Ovary (tissue), 10 donors: ENCODE measurements at places on chromosomes 1 and 21.

DNA sequence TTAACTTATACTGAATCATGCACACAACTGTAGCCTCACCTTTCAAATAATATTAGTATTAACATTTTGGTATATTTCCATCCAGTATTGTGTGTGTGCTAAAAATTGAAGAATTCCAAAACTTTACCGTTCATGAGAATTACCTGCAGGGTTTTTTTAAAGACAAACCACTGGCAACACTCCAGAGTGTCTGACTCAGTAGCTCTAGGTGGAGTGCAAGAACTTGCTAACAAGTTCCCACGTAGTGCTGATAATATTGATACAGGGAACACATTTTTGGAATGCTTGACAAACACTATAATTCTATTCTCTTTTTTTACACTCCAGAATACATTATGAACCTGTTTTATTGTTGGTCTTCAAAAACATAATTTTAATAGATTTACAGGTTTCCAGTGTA is 27.7 kb upstream of the SLC5A9 start:
- H3K4me3 ChIP-seq = no peak overlapping the region
- H3K36me3 ChIP-seq = no peaks in the 10 kb centered on the region
- H3K4me1 ChIP-seq = no peaks in the 10 kb centered on the region
- no peaks in the 10 kb centered on the region for H3K27me3 ChIP-seq

- DNase-seq = no peak
- H3K27ac ChIP-seq = no peak overlapping the region
- no peaks in the 10 kb centered on the region for H3K4me1 ChIP-seq
- H3K4me3 ChIP-seq = no peak overlapping the region
Measured at GRCh38 chr1:169186106-169186505, 79.6 kb downstream of the ATP1B1 start.

- no peak overlapping the region for H3K4me3 ChIP-seq
- peaks cover 3% of the 10 kb centered on the region for H3K4me1 ChIP-seq
- H3K36me3 ChIP-seq = no peaks in the 10 kb centered on the region
- no peaks in the 10 kb centered on the region for H3K27me3 ChIP-seq
- H3K27ac ChIP-seq = no peak overlapping the region
Measured at GRCh38 chr1:178048426-178048825, 45.5 kb upstream of the RASAL2 start.

GRCh38 chr1:239717097-239717917 is 330.9 kb downstream of the CHRM3 start:
- no peaks in the 10 kb centered on the region for H3K36me3 ChIP-seq
- H3K4me3 ChIP-seq = no peak overlapping the region
- no peak overlapping the region for H3K27ac ChIP-seq
- no peak for DNase-seq
- H3K27me3 ChIP-seq = no peaks in the 10 kb centered on the region
- H3K4me1 ChIP-seq = no peaks in the 10 kb centered on the region

DNA sequence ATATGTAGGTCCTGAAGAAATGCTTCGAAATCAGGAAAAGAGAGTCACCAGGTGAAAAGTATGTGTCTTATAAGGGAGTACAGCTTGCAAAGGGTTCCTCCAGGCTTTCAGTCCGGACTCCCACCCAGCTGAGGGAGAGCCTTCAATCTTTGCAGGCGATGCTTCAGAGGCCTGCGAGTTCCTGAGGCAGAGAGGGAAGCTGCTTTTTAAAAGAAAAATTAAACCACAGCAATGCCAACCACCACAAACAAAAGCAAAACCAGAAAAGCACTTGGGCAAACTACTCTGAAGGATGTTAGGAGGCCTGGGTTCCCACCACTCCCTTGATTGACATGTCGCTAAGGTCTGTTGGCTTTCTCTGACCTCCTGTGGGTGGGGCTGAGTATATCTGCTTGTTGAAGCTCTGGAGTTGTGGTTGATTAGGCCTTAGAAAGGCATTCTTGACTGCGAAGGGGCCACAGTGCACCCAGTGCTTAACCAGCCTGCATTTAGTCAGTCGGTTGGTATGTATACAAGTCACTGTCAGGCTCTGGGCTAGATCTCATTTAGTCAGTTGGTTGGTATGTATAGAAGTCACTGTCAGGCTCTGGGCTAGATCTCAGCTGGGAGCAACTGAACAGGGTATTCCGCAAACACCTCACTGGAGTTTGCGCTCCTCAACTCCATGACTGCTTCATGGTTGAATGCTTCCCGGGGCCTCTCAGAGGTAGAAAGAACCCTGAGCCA is 1.2 kb downstream of the NIPAL3 start:
- no peak overlapping the region for H3K27ac ChIP-seq
- peak overlapping the region; percentile 48 for H3K4me3 ChIP-seq

- H3K27ac ChIP-seq = no peak overlapping the region
- H3K27me3 ChIP-seq = no peaks in the 10 kb centered on the region
- H3K4me1 ChIP-seq = no peaks in the 10 kb centered on the region
- no peak overlapping the region for H3K4me3 ChIP-seq
- no peaks in the 10 kb centered on the region for H3K36me3 ChIP-seq
- no peak for DNase-seq
Measured at GRCh38 chr1:69994241-69994640, 211.1 kb downstream of the LRRC40 start.

DNA sequence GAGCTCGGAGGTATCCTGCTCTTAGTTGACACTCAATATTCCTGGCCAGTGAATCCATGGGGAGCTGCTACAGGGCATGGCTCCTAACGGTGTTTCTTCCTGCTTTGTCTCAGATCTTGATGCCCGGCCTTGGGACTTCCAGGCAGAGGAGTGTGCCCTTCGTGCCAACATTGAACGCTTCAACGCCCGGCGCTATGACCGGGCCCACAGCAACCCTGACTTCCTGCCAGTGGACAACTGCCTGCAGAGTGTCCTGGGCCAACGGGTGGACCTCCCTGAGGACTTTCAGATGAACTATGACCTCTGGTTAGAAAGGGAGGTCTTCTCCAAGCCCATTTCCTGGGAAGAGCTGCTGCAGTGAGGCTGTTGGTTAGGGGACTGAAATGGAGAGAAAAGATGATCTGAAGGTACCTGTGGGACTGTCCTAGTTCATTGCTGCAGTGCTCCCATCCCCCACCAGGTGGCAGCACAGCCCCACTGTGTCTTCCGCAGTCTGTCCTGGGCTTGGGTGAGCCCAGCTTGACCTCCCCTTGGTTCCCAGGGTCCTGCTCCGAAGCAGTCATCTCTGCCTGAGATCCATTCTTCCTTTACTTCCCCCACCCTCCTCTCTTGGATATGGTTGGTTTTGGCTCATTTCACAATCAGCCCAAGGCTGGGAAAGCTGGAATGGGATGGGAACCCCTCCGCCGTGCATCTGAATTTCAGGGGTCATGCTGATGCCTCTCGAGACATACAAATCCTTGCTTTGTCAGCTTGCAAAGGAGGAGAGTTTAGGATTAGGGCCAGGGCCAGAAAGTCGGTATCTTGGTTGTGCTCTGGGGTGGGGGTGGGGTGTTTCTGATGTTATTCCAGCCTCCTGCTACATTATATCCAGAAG is 16.7 kb downstream of the ALX3 start:
- peak; percentile 58 for DNase-seq
- H3K27ac ChIP-seq = no peak overlapping the region
- no peaks in the 10 kb centered on the region for H3K4me1 ChIP-seq
- H3K36me3 ChIP-seq = no peaks in the 10 kb centered on the region
- no peaks in the 10 kb centered on the region for H3K27me3 ChIP-seq

DNA sequence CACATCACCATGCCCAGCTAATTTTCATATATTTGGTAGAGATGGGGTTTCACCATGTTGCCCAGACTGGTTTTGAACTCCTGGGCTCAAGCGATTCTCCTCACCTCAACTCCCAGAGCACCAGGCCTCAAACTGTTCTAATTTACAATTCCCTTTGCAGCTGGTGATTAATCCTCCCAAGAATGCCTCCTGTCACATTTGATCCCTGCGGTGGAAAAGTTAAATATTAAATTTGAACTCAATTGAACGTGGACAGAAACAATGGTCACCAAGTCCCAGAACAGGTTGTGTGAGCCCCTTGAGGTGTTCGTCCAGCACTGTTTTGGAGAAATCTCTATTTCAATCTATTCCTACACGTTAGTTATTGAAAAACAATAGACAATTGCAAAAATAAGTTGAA is 2.0 kb upstream of the ANKRD35 start:
- no peak overlapping the region for H3K27ac ChIP-seq
- DNase-seq = no peak
- no peaks in the 10 kb centered on the region for H3K36me3 ChIP-seq
- peaks cover 5% of the 10 kb centered on the region for H3K4me1 ChIP-seq
- no peak overlapping the region for H3K4me3 ChIP-seq
- no peaks in the 10 kb centered on the region for H3K27me3 ChIP-seq

DNA sequence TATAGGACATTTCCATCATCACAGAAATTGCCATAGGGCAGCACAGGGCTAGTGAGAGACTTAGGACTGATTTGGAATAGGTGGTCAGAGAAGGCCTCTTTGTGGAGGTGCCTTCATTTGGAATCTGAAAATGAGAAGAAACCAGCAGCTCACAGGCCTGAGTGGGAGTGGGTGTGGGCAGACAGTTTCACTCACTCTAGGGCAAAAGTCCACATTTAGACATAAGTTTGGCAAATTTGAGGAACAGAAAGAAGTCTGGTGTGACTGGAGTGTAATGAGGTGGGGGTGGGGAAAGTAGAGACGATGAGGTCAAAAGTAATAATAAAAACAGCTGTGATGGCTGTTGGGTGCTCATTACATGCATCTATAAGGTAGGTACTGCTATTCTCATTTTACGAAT is 22.4 kb upstream of the BCAR3 start:
- no peak overlapping the region for H3K27ac ChIP-seq
- peaks cover 1% of the 10 kb centered on the region for H3K4me1 ChIP-seq
- no peak for DNase-seq

DNA sequence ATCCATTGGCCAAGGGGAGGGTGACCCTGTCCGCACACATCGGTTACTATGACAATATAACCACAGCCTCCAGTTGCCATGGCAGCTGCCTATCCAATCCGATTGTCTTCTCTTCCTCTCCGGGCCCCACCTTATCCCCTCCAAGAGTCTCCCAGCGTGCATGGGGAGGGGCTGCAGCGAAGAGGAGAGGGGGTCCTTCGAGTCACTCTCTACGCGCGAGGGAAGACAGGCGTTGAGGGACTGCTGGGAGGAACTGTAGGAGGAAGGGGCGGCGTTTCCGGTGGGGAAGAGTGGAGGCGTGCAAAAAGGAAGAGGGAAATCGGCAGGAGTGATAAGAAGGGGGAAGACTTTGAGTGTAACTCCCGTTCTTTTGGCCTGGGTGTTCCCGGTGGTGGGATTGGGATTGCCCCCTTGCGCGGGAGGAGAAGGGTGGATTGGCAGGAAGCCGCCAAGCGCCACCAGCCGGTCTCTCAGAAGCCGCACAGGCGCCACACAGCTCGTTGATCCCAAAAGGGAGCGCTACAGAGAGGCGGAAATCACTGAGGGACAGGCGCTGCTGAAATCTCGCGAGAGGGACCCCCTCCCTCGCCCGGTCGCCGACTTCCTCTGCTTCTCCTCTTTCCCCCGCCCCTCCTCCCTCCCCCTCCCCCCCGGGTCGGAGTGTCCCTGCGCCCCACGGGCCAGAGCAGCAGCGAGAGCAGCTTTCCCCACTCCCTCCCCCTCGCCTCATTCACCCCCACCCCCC is 384 bp upstream of the SMG7 start:
- H3K4me3 ChIP-seq = peak overlapping the region; percentile 96
- peaks cover 4% of the 10 kb centered on the region for H3K4me1 ChIP-seq
- H3K27me3 ChIP-seq = no peaks in the 10 kb centered on the region
- H3K36me3 ChIP-seq = no peaks in the 10 kb centered on the region
- peak overlapping the region; percentile 88 for H3K27ac ChIP-seq
- DNase-seq = peak; percentile 99

DNA sequence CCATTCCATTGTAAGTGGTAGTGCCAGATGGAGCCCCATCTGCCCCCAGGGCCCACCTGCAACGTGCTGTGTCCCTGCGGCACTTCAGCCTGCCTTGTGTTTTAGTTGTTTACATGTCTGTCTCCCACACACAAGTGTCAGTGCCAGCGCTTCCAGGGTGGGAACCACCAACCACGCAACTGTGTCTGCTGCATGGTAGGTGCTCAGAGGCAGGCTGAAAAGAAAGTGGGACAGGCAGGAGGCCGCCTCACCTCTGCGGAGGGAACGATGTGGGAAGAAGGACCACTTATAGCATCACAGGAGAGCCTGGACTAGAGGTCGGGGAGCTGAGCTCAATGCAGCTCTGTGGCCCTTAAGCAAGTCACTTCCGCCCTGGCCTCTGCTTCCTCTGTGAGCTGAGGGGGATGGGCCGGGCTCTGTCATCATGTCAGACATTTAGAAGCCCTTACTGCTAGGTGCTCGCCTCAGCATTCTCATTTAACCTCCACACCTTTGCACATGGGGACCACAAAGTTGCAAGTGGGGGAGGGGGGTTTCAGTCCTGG is 17.9 kb downstream of the SLC9A1 start:
- H3K4me1 ChIP-seq = no peaks in the 10 kb centered on the region
- DNase-seq = no peak
- no peak overlapping the region for H3K4me3 ChIP-seq
- H3K36me3 ChIP-seq = no peaks in the 10 kb centered on the region

GRCh38 chr1:74811436-74812179 is 78.7 kb downstream of the TYW3 start:
- H3K27ac ChIP-seq = no peak overlapping the region
- no peaks in the 10 kb centered on the region for H3K27me3 ChIP-seq
- DNase-seq = no peak
- no peaks in the 10 kb centered on the region for H3K36me3 ChIP-seq

- H3K4me3 ChIP-seq = no peak overlapping the region
- H3K4me1 ChIP-seq = no peaks in the 10 kb centered on the region
Measured at GRCh38 chr1:48659801-48660200, 116.9 kb downstream of the BEND5 start.

GRCh38 chr1:236091933-236092318 is 27.0 kb upstream of the NID1 start:
- H3K36me3 ChIP-seq = no peaks in the 10 kb centered on the region
- H3K27me3 ChIP-seq = no peaks in the 10 kb centered on the region

DNA sequence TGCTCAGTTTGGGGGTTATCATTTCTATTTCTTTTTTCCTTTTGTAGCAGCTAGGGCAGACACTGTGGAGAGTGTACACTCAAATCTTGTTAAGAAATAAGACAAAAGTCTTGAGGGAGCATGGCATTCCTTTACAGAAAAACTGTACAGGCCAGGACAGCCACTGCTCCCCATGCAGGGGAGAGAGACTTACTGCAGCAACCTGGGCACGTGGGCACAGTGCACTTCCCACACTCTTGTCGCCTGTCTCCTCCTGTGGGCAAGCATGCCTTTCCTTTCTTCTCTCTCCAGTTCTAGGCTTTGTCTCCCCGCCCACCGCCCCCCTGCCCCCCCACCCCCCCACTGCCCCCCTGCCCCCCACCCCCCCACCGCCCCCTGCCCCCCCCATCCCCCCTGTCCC is 51.9 kb downstream of the PHC2 start:
- H3K27ac ChIP-seq = no peak overlapping the region
- H3K4me1 ChIP-seq = peaks cover 2% of the 10 kb centered on the region
- no peaks in the 10 kb centered on the region for H3K36me3 ChIP-seq
- no peaks in the 10 kb centered on the region for H3K27me3 ChIP-seq

GRCh38 chr1:206106328-206107167 is 10.6 kb downstream of the AVPR1B start:
- peak; percentile 81 for DNase-seq
- H3K4me3 ChIP-seq = no peak overlapping the region
- no peaks in the 10 kb centered on the region for H3K36me3 ChIP-seq
- H3K27ac ChIP-seq = no peak overlapping the region
- peaks cover 2% of the 10 kb centered on the region for H3K4me1 ChIP-seq

- DNase-seq = no peak
- no peak overlapping the region for H3K27ac ChIP-seq
- H3K4me3 ChIP-seq = no peak overlapping the region
- no peaks in the 10 kb centered on the region for H3K36me3 ChIP-seq
Measured at GRCh38 chr21:29271927-29272333, 26.8 kb upstream of the BACH1 start.

GRCh38 chr1:224170748-224171478 is 12.1 kb upstream of the DEGS1 start:
- no peaks in the 10 kb centered on the region for H3K27me3 ChIP-seq
- H3K27ac ChIP-seq = no peak overlapping the region
- DNase-seq = no peak
- H3K36me3 ChIP-seq = no peaks in the 10 kb centered on the region
- peaks cover 3% of the 10 kb centered on the region for H3K4me1 ChIP-seq
- no peak overlapping the region for H3K4me3 ChIP-seq
